ENCODE measurements at places on chromosomes 1 and 21.

- no peak for DNase-seq
Observed at GRCh38 chr21:35924714-35925301, 135.5 kb downstream of the SETD4 start.

GRCh38 chr1:171753685-171754352 lies 12.0 kb upstream of the VAMP4 start:
- no peak for DNase-seq

DNA sequence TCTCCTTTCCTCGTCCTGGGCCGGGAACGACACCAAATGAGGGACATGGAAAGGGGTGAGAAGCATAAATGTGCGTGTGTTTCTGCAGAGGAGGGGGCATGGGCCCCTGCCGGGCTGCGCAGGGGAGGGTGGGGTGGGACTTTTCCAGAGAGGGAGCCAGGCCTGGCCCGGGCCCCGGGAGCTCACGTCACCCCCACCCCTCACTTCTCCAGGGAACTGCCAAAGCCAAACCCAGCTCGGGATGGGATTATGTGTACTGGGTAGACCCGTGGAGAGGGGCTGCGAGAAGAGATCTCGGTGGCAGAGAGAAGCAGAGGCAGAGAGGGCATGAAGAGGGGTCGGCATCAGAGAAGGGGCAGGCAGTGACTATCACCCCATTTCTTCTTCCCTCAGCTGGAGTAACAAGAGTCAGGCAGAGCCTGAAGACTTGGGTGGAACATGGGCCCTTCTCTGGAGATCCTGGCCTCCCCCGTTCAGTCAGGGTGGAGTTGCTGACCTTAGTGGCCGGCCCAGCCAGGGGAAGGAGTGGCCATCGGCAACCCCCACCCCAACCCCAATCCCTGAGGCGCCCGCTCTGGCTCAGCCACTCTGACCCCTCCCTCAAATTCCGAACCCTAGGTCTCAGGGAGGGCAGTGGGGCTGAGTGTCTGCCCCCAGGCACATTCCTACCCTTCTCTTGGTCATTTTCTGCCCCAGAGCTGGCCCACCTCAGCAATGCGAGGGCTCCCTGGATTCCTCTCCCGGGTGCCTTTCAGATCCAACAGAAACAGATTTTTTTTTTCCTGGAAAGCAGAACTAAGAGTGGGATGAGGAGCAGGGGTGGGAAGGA lies 1.2 kb downstream of the ADAMTSL4 start:
- no peak for DNase-seq

- DNase-seq = no peak
Observed at GRCh38 chr1:31875636-31876236, 59.9 kb upstream of the SPOCD1 start.

DNA sequence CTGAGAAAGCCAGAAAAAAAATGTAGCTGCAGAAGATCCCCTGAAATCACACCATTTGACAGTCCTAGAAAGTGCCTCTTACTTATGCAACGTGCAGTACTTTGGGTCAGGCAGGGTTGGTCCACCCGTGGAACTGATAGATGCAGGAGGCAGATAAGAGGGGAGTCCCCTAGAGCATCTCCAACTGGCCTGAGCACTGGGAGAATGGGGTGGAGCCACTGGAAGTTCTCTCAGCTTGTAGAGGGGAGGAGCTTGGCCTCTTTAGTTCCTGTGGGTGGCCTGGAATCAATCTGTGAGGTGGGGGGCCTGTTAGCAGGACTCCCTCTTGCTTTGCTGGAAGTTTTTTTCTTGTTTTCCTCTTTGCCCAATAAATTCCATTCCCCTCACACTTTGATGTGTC lies 335.7 kb upstream of the NCAM2 start:
- no peak for DNase-seq

DNA sequence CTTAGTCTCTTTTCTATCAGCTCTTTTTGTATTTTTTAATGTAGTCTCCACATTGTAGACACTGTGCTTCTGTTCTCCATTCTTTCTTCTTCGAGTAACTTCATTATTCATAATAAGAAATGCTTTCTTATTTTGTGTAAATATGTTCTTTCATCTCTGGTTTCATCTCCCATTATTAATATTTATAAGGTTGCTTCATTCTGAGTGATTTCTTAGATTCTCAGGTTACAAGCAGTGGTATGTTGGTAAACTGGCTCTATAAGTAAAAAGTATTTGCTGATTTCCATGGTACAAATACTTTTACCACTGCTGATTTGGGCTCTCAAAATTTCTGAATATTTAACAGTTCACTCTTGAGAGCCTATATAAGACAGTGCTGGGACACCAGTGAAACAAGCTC lies 81.3 kb downstream of the CDC14A start:
- no peak for DNase-seq

GRCh38 chr1:25432749-25433388 lies 2.2 kb downstream of the MACO1 start:
- DNase-seq = no peak

- DNase-seq = no peak
Observed at GRCh38 chr1:153434746-153435455, 18.6 kb downstream of the S100A7A start.

GRCh38 chr21:28074676-28075075 lies 918.0 kb downstream of the LTN1 start:
- no peak for DNase-seq

DNA sequence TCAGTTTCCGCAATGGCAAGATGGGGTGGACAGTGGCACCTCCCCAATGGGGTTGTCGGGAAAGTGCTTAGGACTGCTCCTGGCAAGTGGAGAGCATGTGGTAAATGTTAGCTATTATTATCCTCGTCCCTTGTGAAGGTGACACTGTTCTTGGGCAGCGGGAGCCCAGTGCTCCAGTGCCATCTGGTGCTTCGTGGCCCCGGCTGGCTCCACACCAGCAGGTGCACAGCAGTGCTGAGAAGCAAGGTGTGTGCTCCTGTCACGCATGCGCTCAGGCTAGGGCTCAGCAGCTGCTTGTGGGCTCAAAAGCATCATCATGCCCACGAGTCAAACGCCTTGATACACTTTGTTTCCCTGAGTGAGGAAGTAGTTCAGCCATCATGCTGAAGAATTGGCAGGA lies 24.9 kb upstream of the KCNC4 start:
- DNase-seq = peak; percentile 87

GRCh38 chr21:36501589-36501892 lies 21.6 kb upstream of the CLDN14 start:
- DNase-seq = no peak

- no peak for DNase-seq
Observed at GRCh38 chr1:186783193-186783592, 45.6 kb upstream of the PLA2G4A start.

DNA sequence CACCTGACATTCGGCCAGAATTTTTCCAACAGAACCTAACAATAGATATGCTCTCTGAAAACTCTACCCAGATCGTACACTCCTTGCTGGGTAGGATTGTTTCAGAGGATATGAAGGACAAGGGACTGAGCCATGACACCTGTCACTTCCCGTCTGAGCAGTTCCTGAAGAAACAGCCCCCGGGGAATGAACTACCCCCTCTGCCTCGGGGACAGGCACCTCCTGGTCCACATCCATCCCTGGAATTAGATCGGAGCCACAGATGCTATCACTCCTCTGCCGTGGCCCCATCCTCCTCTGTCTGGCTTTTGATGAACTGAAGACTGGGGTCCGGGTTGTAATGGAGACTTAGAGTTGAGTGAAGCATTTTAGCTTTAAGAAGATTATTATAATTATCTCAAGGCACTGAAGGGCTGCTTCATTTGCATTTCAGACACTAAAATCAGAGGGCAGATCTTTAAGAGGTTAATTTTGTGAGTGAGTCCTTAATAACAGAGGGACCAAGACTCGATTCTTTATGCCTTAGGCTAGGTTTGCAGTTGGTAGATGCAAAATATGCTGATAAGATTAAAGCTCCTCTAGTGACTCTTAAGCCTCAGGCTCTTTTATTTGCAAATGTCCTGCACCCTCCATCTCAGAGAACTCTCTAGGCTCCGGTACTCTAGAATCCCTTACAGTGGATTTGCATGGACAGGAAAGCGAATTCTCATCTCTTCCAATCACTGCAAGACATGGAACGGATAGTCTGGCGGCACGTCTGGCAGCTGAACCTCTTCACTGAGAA lies 333.8 kb downstream of the KIF26B start:
- DNase-seq = no peak

DNA sequence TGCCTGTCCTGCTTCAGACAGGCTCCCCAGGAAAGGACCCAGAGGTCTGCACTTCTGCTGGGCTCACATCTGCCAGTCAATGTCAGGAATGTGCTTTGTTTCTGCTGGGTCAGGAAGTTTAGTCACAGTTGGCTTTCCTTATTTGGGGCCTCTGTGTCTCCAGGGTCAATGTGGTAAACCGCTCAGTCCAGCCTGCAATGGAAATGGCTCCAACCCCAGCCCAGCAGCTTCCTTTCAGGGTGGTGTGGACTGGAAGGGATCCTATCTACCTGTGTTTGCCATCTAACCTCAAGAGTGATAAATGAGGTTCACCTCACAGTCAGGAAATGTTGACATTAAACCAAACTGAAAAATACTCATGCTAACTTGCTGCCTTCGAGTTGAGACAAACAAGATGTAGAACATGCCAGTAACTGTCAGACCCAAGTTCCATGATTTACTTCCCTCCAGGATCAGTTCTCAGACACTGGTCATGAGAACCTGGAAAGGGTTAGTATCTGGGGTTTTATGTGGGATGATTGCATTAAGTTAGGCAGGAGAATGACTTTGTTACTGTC lies 20.3 kb downstream of the ENO1 start:
- no peak for DNase-seq

DNA sequence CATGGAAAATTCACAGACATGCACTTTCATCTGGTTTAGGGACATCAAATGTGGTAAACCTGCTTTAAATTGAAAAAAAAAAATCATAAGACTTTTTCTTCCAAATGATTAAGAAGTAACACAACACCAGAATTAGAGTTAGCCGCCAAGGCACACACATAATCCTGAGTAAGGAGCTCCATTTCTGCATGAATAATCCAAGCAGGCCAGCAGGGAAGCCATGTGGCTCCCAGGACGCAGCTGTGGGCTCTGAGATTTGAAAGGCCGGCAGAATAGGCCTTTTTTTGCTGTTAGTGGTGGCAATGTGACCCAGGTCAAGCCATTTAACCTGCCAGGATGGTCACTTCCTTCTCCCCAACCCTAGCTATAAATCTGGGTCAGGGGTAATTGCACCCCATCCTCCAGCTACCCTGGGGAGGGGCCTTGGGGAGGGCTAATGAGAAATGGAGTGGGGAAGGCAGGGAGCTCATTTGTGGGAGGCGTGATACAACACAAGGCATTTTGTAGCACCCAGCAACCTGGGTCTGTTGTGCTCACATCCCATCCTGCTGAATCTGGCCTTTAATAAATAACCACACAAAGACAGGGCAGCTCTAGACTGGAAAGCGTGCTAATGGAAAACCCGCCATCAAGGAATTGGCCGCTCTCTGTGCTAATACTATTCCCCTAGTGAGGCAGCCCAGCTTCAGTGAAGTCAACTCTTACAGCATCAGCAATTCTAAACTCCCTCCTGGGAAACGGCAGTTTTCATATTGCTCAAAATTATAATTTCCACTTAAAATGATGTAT lies 178.5 kb downstream of the RHOU start:
- DNase-seq = no peak

DNA sequence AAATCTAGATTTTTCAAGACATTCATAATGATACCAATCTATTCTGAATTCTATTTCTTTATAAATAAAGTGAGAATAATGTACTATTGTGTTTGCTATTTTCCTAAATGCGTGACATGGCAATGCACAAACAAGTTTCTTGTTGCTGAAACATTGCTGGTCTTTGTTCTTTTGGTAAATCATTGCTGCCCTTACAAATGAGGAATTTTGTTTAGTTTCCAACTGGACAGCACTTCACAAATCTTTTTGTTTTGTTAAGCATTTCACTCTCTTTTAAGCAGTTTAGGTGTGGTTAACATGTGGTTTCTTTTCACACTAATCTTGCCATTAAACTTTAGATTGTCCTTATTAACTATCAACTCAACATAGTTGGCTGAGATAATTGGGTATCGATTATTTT lies 94.6 kb downstream of the LRRC7 start:
- DNase-seq = no peak

DNA sequence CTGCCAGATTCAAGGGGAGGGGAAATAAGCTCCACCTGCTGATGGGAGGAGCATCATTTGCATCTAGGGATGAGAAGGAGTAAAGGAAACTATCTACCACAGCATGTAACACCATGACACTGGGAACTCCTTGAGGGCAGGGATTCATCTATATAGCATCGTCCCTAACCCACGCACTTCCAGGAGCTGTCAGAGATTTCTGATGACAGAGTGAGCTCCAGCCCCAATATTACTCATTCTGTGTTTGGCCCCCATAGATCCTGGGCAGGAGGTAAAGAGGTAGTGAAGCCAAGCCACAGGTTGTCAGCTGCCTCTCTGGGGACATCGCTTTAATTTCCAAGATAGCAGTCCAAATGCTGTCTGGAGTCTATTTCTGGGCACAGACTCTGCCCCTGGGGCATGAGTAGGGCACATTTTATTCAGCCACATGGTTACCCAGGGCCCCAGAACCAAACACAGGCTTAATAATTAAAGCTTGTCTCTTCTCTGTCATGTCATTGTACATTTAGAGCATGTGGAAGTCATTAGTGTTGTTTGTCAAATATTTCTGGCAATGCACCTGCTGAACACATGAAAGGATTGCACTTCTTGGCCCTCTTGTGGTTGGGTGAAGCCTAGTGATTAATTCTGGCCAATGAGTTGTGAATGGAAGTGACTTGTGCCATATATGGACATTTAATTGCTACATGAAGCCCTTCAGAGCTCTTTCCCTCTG lies 105.9 kb upstream of the POU3F1 start:
- DNase-seq = peak; percentile 90

DNA sequence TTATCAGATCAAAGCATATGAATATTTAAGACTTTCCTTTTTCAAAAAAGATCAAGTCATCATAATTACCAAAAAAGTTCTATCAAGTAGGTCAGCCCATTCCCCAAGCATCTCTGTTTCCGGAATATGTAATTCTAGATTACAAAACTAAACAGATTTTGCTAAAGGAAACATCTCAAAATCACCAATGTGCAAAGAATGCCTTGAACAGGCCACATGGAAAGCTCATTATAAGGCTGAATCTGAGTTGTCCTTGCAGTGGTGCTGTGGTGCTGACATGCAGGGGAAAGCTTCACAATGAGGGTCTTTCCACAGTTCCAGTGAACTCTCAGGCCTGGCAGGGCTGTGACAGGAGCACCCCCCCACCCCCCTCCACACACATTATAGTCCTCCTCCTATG lies 240.9 kb downstream of the OMA1 start:
- DNase-seq = no peak

DNA sequence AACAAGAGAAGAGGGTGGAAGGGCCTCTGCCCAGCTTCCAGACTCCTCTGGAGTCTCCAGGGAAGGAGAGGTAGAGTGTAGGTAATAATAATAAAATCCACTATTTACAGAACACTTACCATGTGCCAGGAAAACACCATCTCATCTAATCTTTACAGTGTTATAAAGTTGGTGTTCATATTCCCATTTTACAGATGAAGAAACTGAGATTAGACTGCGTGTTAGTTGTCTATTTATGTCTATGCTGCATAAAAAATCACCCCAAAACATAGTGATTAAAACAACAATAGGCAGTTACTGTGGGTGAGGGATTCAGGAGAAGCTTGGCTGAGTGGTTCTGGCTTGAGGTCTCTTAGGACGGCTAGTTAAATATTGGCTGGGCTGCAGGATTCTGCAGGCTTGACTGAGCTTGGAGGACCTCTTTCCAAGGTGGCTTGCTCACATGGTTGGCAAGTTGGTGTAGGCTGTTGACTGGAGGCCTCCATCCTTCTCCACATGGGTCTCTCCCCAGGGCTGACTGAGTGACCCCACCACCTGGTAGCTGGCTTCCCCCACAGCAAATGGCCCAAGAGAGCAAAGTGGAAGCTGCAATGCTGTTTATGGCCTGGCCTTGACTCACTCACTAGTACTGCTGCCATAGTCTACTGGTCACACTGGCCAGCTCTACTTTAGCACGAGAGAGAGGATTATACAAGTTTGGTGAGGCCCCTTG lies 6.5 kb upstream of the ALX3 start:
- no peak for DNase-seq

Data from COR-L47 (cell line).